ENCODE measurements at places on chromosomes 7 and 10. TPM values are rescaled to one million over a fixed set of nuclear protein-coding genes. Genes with fewer than 3 reads are reported as not detected.

- DNase-seq = peak; percentile 28
Measured at GRCh38 chr7:6636741-6637543, at the start of gene ZNF316. ZNF316 (plus strand) TSS chr7:6637318; CDS start chr7:6642410, 5,092 bp downstream.

- no peak for DNase-seq
Measured at GRCh38 chr10:112151524-112152039, 32.0 kb downstream of the GPAM start.

GDF2 gene
- total RNA-seq = not detected

DNA sequence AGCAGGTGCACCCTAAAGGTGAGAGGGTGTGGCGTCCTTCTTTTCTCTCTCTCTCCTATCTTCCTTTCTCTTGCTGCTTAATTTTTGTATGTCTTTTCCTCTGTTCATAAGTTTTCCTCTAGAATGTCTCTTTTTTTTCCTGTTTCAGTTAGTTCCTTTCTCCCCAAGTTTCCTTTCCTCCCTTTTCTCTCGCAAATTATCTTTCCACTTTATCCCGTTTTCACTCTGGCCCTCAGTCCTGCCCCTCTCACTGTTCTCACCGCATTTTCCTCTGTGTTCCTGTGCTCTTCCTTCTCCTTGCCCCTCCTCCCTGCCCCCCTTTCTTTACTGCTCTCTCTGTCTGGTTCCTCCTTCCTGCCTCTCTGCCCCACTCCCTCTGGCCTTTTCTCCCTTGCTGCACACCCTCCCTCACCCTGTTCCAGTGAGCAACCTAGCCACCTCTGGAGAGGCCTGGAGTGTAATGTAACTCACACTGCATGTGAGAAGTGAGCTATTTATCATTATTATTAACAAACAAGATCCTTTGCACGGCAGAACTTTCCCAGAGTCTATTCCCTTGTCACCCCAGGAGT, 158.5 kb downstream of the C10orf105 start:
- no peak for DNase-seq

GRCh38 chr10:119407254-119407777, 135.2 kb downstream of the RGS10 start:
- DNase-seq = no peak

CUTC gene
- 13.4 TPM for total RNA-seq

SYT15 gene
- not detected for total RNA-seq

GRCh38 chr7:145151676-145152075, 315.8 kb upstream of the TPK1 start:
- no peak for DNase-seq

UBN2 gene
- total RNA-seq = 1.7 TPM

GRCh38 chr7:24963218-24963617, 16.8 kb downstream of the OSBPL3 start:
- DNase-seq = no peak

DNA sequence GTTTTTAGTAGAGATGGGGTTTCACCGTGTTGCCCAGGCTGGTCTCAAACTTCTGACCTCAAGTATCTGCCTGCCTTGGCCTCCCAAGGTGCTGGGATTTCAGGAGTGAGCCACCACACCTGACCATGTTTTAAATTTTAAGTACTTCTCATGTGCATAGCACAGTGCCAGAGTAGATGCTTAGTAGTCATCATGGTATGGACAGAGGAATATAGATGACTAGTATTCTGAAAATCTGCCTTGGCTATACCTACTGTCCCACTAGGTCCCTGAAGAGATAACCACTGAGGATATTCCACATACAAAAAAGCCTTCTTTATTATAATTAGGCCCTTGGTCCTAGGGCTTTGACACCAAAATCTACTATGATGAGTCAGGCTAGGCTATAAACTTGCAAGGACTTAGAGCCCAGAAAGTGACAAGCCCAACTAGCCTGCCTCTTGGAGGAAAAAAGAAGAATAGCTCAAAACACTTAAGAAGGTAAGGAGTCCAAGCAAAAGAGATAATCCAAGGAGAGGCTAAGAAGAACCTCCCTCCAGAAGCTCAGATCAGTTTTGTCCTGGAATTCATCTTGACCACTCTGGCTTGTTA, 34.0 kb downstream of the LUC7L2 start:
- no peak for DNase-seq

CCDC172 gene
- not detected for total RNA-seq

DNA sequence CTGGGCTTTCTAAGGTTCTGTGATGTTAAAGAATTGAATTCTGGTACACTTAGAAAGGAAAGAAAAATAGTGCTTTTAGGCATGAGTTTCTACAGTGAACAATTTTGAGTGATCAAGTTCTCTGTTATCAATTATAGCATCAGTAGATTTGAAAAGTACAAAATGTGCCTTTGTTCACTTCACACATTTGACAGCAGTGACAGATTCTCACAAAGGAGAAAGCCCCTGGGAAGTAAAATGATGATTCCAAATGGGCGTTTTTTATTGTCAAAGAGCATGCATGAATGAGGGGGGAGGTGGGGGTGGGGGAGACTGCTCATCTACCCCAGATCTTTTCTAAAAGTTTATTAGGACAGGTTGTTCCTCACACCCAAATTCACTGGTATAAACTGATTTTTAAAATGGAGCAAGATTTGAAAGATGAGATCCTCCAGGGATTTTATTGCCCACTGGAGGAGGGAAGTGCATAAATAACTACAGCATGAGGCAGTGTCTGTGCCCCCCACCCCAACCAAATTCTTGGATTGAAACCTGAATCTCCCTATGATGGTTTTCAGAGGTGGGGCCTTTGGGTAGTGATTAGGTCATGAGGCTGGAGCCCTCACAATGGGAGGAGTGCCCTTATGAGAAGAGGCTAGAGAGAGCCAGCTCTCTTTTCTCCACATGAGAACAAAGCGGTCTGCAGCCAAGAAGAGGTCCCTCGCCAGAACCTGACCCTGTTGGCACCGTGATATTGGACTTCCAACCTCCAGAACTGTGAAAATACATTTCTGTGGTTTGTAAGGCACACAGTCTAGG, 79.5 kb downstream of the AOAH start:
- DNase-seq = no peak

- no peak for DNase-seq
Measured at GRCh38 chr10:69421611-69422308, 5.0 kb upstream of the TACR2 start.

GRCh38 chr7:41491883-41492471, 210.9 kb downstream of the INHBA start:
- no peak for DNase-seq

TMEM176A gene
- total RNA-seq = not detected

FLNC gene
- total RNA-seq = 0.12 TPM

CYP2C19 gene
- total RNA-seq = 0.41 TPM

POLR1F gene
- total RNA-seq = 27.0 TPM

DNA sequence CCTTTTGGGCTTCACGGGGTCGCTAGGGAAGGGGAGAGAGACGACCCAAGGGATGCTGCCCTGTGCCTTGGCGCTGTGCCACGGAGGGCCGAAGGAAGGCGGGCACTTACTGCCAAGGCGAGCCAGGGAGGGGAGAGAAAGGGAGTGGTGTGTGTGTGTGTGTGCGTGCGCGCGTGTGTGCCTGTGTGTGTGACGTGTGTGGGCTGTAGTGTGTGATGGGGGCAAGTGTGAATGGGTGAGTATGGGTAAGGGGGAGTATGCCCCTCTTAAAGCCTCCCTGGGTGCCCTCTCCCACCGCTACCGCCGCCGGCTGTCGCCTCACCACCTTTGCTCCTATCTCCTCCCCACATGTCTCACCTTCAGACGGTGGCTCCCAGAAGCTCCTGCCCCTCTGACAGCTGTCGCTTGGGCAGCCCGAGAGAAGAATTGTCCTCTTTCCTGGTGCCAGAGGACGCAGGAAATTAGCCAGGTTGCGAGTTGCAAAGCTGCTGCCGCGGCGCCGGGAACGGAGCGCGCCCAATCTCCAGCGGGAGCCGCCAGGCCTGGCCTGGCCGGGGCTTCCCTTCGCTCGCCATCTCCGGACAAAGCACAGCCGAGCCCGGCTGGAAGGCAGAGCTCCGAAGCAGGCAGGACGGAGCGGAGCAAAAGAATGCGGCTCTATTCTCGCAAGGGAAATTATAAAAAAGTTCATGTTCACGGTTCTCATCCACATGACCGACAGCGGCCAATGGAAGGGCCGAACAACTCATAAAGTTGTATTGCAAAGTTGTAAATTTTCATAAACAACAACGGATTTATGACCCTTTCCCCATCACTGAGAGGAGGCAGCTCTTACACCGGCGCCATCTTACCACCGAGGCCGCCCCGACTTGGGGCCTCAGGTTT, at the start of gene HOXA3:
Gene HOXA3, minus strand, starts transcription at position 653 of the 885 bp plus-strand sequence. CDS start 41,943 bp downstream, outside the sequence.
- peak; percentile 35 for DNase-seq

DNA sequence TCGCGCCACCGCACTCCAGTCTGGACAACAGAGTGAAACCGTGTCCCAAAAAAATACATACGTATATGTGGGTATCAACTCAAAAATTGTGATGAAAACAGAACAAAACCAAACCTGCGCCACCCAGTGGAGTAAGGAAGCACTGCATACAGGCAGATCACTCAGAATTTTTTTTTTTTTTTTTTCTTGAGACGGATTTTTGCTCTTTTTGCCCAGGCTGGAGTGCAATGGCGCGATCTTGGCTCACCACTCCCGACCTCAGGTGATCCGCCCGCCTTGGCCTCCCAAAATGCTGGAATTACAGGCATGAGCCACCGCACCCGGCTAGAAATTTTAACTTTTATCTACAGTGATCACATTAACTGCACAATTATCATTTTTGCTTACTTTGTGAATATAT, 9.1 kb upstream of the TMEM236 start:
- DNase-seq = peak; percentile 58

DNA sequence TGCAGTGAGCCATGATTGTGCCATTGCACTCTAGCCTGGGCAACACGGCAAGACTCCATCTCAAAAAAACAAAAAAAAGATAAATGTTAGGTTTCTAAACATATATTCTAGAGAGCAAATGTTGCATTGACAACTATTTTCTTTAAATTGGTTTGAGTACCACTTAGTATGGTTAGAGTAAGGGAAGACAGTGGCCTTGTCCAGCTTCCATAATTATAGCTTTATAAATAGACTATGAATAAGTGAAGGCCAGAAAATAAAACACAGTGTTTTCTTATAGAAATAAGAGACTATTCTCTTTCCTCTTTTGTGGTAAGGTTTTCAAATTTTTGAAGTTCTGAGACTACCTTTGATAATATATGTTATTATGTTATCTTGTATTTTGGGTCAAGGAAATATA, 50.5 kb downstream of the EXOC4 start:
- DNase-seq = no peak

- DNase-seq = no peak
Measured at GRCh38 chr10:114694062-114694461, 36.0 kb upstream of the ABLIM1 start.

KLHDC10 gene
- 15.0 TPM for total RNA-seq

- DNase-seq = no peak
Measured at GRCh38 chr10:12299222-12299965, 50.0 kb upstream of the CAMK1D start.

HERC4 gene
- total RNA-seq = 10.4 TPM

CRPPA gene
- 2.0 TPM for total RNA-seq

DNA sequence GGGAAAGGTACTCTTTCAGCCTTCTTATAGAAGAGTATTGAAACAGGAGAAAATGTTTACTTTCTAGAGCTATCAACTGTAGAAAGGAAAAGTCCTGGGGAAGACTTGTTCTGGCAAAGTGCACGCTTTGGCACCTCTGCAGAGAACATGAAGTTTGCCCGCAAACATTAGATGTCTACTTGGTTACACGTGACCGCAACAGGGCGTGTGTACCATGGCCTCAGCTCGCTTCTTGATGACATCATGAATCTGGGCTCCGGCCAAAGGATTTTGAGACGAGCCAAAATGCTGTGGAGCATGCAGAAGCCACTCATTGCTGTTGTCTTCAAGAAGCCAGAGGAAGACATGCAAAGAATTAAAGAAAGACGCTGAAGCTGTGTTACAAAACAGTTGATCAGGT, 8.6 kb upstream of the TAS2R60 start:
- DNase-seq = peak; percentile 36

DNA sequence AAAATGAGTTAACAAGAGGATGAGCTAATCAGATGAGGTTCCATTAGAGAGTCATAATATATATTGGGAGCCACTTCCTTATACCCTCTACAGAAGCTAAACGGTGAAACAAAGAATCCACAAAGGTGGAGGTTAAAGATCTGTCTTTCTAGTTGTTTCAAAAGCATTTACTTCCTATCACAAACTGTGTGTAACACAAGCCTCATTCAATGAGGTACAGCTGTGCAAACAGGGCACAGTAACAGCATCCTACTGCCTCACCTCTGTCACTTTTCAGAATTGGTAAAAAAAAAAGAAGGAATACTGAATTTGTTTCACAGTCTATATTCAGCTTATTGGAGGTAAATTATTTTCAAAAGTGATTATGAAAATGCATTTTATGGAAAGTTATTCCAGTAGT, 128.7 kb downstream of the AGMO start:
- DNase-seq = no peak

- no peak for DNase-seq
Measured at GRCh38 chr10:102231357-102232318, 5.5 kb downstream of the ELOVL3 start.

ASB4 gene
- not detected for total RNA-seq

DNA sequence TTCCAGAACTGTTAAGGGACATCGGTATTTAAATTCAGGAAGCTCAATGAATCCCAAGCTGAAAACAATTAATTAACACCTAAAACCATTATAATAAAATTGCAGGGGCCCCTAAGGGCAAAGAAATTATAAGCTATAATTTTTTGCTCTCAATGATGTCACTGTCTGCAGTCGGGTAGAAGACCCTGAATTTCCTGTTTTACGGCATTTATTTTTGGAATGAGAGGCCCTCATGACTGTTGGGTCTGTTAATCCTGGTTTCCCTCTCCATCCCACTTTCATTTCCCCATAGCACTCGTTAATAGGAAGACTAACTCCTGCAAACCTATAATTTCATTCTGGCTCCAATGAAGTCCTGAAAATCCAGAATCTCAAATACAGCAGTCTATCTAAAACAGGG, 25.8 kb upstream of the GPR37 start:
- no peak for DNase-seq

DNA sequence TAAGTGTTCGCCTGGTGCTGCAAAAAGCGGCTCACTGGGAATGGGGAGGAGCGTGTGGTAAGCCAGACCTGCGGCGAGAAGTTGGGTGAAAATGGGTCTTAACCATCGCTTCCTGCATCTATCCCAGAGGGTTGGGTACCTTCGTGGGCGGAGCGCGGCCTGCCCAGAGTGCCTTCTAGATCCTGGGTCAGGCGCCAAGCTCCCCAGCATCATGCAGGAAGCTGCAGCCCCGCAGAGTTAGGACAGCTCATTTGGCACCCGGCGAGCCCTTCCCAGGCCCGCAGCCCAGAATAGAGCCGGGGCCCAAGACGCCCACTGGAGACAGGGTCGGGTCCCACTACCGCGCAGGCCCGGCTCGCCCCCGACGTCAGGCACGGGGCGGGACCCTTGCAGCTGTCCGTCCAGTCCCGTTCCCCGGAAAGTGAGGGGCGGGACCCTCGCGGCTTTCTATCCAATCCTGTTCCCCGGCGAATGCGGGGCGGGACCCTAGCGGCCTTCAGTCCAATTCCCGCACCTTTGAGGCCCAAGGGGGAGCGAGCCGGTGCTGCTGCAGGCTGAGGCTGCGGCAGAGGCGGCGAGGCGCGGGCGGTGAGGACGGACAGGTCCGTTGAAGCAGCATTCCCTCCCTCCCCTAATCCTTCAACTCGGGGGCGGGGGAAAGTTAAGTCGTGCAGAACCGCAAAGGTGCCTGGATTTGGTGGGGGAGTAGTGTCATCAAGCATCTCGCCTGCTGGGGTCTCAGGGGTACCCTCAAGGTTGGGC, at the start of gene CROT:
Gene CROT, plus strand, starts transcription at position 499 of the 762 bp plus-strand sequence. CDS start 3,405 bp downstream, outside the sequence.
- DNase-seq = peak; percentile 92
